Suppressor macrophage (primary cell): ENCODE measurements at places on chromosomes 13 and 19.

DNA sequence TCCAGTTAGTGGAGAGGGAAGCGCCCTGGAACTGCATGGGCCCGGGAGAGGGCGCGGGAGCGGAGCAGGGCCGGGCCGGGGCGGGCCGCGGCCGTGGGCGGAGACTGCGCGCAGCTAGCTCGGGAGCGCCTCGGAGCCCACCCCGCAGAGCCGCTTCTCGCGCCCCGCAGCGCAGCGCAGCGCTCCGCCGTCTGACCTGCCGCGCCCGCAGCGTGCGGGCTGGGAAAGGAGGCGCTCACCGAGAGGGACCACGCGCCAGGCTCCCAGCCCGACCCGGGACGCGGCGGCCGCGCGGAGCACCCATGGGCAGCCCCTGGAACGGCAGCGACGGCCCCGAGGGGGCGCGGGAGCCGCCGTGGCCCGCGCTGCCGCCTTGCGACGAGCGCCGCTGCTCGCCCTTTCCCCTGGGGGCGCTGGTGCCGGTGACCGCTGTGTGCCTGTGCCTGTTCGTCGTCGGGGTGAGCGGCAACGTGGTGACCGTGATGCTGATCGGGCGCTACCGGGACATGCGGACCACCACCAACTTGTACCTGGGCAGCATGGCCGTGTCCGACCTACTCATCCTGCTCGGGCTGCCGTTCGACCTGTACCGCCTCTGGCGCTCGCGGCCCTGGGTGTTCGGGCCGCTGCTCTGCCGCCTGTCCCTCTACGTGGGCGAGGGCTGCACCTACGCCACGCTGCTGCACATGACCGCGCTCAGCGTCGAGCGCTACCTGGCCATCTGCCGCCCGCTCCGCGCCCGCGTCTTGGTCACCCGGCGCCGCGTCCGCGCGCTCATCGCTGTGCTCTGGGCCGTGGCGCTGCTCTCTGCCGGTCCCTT lies at the start of gene MLNR:
TSS of gene MLNR (plus strand) at position 303 of the 820 bp plus-strand sequence. CDS start at position 303, 0 bp downstream.
- peak; percentile 14 for DNase-seq

DNA sequence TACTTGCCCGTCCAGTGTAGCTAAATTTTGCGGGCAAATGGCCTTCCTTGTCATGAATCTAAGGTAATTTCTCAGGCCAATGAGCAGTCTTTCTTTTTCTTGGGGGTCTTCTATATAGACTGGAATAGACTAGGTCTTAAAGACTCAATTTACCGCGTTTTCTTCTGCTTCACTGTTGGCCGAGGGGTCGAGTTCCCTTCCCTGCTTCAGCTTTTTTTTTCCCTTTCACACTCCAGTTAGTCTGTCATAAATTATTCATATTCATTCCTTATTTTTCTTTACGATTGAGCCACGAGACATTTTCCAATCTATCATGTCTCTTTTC lies 276 bp downstream of the ALG11 start:
- no peak for DNase-seq

DNA sequence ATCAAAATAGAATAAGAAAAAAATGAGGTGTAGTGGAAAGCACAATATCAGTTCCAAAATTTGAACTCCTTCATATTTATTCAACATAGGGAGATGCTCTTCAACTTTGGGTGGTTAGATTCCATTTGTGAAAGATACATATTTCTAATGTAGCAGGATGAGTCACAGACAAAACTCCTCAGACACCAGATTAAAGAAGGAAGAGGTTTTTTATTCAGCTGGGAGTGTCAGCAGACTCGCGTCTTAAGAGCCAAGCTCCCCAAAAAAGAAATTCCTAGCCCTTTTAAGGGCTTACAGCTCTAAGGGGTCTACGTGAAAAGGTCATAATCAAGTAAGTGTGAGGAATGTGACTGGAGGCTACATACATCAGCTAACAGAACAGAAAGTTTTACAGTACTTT lies 6.8 kb upstream of the ZNF765 start:
- DNase-seq = no peak

DNA sequence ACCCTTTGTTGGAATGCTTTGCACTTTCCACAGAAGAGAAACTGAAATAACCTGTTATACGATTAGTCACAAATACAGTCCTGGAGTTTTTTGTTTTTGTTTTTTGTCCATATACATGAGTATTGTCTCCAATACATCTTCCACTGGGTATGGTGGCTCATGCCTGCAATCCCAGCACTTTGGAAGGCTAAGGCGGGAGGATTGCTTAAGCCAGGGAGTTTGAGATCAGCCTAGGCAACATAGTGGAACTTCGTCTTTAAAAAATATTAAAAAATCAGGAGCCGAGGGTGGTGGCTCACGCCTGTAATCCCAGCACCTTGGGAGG lies 25.0 kb downstream of the AP2S1 start:
- DNase-seq = no peak

- no peak for DNase-seq
These were observed 20.1 kb downstream of the FUZ start for GRCh38 chr19:49792829-49793560.

- DNase-seq = peak; percentile 89
These were observed 12.3 kb downstream of the KCNN4 start for GRCh38 chr19:43768273-43769050.

- no peak for DNase-seq
These were observed 32.2 kb upstream of the FBL start for GRCh38 chr19:39878398-39878797.

GRCh38 chr19:29645491-29645867 lies 19.8 kb upstream of the PLEKHF1 start:
- no peak for DNase-seq

DNA sequence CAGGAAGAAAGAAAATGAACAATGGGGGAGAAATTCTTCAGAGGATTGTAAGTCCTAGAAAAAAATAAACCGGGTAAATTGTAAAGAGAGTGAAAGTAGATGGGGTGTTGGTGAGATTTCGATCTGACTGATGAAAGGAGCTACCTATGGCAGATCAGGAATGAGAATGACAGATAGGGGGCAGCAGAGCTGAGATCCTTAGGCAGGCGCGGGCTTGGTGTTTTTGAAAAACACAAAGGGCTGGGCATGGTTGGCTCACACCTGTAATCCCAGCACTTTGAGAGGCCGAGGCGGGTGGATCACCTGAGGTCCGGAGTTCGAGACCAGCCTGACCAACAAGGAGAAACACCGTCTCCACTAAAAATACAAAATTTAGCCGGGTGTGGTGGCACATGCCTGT lies 1468.6 kb upstream of the SLC10A2 start:
- no peak for DNase-seq

- DNase-seq = peak; percentile 73
These were observed 48.9 kb upstream of the EPHX3 start for GRCh38 chr19:15280915-15281683.

DNA sequence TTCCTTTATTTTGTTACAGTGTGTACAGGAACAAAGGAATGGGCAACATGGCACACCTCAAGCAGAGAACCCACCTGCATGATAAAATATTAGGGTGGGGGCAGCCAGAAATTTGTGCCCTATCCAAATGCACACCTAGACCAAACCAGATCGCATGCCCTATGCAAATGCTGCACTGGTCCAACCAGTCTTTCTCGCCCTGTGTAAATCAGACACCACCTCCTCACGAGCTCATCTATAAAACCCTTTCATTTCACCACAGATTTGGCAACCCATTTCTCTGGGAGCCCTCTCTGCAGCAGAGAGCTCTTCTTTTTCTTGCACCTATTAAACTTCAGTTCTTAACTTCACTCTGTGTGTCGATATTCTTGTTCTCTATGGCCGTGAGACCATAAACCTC lies 1559.2 kb downstream of the SLITRK1 start:
- DNase-seq = no peak

DNA sequence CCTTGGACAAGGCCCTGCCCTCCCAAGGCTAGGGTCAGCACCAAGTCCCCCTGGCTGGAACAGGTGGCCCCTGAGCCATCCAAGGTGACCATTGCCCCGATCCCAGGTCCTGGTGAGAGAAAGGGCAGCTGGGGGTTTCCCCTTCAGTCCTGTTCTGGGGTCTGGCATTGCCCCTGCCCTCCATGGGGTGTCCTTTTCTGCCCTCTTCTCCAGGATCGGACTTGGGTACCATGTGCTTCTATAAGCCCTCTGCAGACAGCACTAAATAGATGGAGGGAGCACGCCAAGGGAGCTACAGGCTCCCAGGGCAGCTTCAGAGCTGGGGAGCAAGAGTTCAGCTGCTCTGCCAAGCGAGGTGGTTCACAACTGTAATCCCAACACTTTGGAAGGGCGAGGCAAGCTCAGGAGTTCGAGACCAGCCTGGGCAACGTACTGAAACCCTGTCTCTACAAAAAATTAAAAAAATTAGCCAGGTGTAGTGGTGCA lies 13.5 kb upstream of the KCNN1 start:
- no peak for DNase-seq
